ENCODE measurements at places on chromosomes 7 and 10.
A peak's percentile ranks its signal among the peaks of the same experiment; 100 is the strongest.

GRCh38 chr10:121694966-121695643 lies 96.9 kb upstream of the FGFR2 start:
- DNase-seq: no peak

DNA sequence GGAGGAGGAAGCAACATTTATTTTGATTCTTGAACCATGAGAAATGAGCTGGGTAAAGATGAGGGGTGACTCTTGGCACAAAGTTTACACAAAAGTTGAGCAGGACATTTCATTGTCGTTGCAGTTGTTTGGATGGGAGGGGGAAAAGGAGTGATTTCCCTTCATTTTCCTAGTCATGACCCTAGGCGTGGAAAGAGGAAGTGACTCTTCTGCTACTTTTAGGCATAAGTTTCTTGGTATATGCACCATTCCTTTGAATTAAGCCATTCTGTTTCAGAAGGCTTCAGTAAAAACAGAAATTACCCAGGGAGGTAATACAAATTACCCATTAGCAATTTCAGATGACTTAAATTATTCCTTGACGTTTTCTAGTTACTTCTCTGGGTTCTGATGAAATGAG lies 113.9 kb upstream of the FAM171A1 start:
- DNase-seq: no peak

- no peak for DNase-seq
These were observed 18.5 kb downstream of the MEOX2 start for GRCh38 chr7:15667991-15668390.

GRCh38 chr10:30537586-30537985 lies 92.0 kb downstream of the LYZL2 start:
- no peak for DNase-seq

DNA sequence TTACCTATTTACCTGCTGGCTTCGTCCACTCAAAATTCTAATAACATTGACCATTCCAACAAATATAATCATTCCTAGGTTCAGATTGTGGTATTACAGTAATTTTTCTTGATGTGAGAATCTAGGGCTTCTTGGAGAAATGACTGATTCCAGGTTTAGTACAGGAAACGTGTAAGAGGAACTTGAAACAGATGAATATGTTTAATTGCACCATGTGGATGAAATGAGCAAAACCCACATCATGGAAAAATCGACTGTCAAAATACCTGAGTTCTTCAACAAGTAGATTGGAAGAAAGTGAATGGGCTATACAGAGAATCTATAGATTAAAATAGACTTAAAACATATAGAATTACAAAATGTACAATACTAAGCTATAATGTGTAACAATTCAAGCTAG lies 24.9 kb upstream of the OR9A4 start:
- no peak for DNase-seq

GRCh38 chr10:124708246-124708779 lies 35.9 kb downstream of the FAM53B start:
- no peak for DNase-seq

DNA sequence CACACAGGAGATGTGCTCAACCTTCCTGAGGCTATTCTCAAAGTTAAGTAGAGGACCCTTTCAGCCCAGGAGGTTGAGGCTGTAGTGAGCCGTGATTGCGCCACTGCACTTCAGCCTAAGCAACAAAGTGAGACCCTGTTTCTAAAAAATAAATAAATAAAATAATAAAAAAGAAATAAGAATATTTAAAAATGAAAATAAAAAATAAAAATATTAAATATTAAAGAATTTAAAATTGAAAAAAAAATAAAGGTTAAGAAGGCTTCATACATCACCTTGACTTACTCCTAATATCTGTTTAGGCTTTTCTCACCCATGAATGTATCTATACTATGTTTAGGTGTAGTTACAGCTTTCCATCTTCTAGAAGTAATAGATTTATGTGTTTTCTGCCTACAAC lies 187.5 kb upstream of the AGK start:
- no peak for DNase-seq

DNA sequence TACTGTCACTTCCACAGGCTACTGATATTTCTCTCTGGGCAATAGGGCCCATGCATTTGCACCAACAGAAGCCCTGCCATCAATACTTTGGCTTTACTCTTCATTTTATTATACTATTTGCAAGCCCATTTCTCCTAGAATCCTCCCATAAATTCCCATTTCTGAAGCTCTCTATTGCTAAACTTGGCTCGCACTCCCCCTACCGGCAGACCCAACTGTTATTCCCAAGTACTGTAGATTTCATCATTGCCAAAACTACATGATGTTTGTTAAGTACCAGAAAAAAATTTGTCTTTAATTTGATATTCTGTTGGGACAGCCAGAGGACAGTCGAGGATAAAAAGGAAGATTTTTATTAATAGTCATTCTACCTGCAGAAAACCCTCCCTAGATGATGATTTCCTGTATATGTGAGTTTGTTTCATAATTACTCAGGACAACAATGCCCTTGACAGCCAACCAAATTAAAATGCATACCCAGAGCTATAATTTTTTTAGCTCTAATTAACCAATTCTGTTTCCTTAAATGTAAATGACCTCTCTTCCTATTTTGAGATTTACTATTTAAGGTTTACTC lies 298.6 kb downstream of the REEP3 start:
- DNase-seq: peak; percentile 42

- DNase-seq: no peak
These were observed 124.3 kb upstream of the WNT16 start for GRCh38 chr7:121204537-121204936.

DNA sequence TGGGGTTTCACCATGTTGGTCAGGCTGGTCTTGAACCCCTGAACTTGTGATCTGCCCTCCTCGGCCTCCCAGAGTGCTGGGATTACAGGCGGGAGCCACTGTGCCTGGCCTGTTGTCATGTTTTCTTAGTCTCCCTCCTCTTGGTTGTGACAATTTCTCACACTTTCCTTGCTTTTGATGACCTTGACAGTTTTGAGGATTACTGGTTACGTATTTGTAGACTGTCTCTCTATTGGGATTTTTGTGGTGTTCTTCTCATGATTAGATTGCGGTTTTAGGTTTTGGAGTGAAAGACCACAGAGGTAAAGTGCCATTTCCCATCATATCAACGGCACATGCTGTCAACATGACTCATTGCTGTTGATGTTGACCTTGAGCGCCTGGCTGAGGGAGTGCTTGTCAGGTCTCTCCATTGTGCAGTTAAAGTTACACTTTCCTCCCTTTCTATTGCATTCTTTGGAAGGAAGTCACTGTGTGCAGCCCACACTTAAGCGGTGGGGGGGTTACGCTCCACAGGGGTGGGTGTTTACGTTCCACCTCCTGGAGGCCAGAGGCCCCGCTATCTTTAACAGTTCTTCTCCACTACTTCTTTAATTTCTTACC lies 10.8 kb downstream of the NEURL1 start:
- no peak for DNase-seq

- no peak for DNase-seq
These were observed 8.3 kb downstream of the TMEM176B start for GRCh38 chr7:150791746-150792452.

DNA sequence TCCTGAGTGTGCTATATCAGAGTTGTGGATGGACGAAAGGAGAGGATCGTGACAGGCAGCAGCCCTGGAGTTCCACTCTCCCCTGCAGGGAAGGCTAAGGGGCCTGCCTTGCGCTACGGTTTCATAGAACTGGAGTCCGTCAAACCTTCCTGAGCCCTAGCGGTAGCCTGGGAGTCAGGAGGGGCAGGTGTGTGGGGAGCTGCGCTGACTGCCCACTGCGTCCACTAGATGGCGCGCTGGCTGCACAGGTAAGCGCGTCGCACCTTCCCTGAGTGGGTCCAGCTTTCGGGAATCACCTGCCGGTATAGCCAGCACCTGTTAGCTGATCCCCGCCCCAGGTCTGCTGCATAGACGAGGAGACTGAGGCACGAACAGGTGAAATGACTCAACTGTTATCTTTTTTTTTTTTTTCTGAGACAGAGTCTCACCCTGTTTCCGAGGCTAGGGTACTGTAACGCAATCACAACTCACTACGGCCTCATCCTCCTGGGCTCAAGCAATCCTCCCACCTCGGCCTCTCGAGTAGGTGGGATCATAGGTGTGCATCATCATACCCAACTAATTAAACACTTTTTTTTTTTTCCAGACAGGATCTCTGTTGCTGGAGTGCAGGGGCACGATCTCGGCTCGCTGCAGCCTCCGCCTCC lies 20.2 kb upstream of the BAIAP2L1 start:
- DNase-seq: peak; percentile 37

DNA sequence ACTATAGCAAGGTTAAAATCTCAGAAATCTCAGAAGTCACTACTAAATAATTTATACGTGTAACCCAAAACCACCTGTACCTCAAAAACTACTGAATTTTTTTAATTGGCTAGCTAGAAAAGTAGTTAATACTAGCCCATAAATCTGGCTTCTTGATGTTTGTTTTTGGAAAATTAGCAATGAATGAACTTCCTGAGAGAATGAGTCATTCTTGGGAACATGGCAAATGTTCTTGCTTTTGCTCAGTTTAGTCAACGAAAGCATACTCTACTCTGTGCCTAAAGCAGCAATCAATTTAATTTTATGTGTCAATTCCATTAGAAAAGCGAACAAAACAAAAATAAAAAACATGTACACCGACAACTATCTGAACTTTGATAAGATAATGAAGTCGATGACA lies 69.2 kb downstream of the SEMA3E start:
- DNase-seq: no peak

GRCh38 chr7:3164380-3164792 lies 120.7 kb upstream of the CARD11 start:
- no peak for DNase-seq

DNA sequence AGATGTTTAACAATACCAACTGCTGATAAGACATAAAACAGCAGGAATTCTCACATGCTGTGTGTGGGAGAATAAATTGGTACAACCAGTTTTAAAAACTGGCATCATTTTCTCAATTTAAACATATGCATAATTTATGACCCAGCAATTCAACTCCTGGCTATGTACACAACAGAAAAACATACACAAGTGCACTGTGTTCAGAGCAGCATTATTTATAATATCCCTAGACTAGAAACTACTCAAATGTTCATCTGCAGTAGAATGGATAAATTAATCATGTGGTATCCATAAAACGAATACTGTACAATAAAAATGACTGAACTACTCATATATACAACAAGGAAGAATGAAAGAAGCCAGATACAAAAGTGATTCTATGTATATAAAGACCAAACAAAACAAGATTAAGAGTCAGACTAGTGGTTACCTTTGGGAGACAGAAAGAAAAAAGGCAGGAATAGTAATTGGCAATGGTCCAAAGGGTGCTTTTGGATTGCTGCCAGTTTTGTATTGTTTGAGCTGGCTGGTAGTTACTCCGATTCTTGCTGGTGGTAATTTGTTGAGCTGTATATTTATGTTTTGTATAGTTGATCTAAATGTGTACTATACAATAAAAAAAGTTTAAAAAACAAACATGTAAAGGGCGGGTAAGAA lies 306.0 kb downstream of the TFEC start:
- no peak for DNase-seq

DNA sequence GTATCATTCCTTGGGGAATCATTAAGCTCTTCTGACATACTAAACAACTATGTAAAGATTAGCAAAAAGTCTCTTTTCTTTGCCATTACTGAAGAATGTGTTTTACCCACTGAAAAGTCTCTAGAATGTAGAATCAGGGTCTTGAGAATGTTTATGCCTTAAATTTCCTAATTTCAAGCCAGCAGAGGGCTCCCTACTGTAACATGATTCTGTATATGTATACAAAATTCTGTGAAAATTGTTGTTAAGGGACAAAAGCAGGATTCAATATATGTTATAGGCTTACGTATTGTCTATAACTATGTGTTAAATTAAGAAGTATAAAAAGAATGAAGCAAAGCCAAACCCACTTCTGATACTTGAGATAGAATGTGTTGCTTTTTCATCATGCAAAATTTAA lies 296.9 kb upstream of the DGKB start:
- DNase-seq: peak; percentile 9

DNA sequence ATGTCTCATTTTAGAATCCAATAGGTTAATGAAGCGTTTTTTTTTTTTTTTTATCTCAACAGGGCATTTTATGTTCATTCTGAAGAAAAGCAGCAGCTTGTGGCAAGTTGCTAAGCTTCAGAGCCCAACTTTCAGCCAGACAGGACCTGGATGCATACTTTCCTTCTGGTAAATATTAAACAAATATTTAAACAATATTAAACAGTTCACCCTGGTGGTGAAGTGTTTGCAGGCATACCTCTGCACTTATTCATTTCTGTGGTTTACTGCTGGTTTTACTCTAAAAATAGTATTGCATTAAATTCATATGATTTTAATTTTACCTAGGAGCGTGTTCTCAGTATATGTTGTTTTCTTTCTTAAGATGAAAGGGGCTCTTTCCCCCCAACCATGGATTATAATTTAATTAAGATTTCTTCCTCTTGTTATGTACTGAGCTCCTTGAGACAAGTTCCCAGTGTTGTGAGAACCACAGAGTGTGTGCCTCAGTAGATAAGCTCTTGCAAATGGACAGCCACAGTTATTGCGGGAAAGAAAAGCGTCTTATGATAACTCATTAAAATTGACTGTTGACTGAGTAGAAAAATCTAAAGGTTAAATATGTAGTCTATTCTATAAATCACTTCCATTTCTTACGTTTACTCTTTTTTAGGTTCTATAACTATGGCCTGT lies 155.8 kb downstream of the MALRD1 start:
- DNase-seq: no peak
